ENCODE measurements at places on chromosomes 2 and 18. TPM values are rescaled to one million over a fixed set of nuclear protein-coding genes. Genes with fewer than 3 reads are reported as not detected.
A peak's percentile ranks its signal among the peaks of the same experiment; 100 is the strongest.

GRCh38 chr18:7954238-7954637 is 387.1 kb downstream of the PTPRM start:
- DNase-seq: peak; percentile 40

- DNase-seq: no peak
Observed at GRCh38 chr2:33380001-33380609, 96.3 kb upstream of the RASGRP3 start.

GRCh38 chr2:206368933-206369569 is 74.3 kb upstream of the ADAM23 start:
- DNase-seq: no peak

DNA sequence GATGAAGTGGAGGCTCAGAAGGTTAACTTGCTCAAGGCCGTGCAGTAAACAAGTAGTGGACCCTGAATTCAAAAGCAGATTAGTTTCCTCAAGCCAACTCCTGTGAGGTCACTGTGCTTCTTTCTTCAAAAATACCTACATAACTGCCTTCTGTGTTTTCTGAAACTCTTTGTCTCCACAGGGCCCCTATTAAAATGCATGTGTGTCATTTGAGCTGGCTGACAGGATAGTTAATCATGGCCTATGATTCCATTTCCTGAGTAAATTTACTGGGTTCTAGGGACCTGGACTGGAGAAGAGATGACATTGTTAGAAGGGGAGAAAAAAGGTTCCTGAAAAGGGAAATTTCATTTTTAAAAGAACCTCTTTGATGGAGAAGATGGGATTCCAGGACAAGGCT is 12.9 kb upstream of the DTNA start:
- peak; percentile 19 for DNase-seq

NMUR1 gene
- total RNA-seq: not detected

OR6B2 gene
- total RNA-seq: not detected

DNA sequence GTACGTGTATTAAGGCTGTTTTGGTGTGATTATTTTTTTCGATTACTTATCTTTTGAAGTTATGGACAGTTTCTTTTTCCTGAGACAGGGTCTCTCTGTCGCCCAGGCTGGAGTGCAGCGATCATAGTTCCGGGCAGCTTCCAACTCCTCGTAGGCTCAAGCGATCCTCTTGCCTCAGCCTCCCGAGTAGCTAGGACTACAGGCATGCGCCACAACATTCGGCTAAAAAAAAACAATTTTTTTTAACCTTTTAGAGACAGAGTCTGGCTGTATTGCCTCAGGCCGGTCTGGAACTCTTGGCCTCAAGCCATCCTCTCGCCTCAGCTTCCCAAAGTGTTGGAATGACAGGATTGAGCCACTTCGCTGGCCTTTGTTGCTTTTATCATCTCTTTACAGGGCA is 945 bp downstream of the HAT1 start:
- peak; percentile 35 for DNase-seq

SNORC gene
- total RNA-seq: 0.86 TPM

GRCh38 chr2:239275044-239275685 is 125.7 kb downstream of the HDAC4 start:
- no peak for DNase-seq

C2orf92 gene
- total RNA-seq: 8.6 TPM
